ENCODE measurements at places on chromosomes 5 and 9.

DNA sequence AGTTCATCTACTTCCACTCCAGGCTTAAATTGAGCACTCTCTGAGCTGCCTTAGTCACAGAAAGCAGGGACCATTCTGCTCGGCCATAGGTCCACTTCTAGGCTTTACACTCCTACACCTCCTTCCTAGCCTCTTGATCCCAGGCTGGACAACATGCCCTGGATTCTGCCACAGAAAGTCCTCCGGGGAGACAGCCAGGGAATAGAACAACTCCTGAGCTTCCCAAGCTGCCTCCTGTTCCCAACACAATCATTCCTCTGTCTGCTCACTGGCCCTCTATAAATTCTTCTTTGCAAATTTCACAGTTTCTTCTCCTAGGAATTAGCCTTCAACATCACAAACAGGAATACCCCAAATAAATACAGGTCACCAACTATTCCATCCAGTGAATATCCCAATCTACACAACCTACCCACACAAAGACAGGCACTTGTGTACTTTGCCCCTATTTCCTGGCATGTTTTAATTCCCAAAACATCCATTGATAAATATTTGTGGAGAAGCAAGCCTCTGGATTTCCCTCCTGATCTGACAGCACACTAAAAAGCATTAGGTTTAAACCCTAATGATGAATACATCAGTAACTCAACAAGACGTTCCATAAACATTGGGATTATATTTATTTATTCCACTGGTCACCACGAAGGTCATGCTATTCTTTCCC lies 125.5 kb downstream of the ENC1 start:
- no peak for DNase-seq

GRCh38 chr9:108967916-108968315 lies 33.7 kb downstream of the ABITRAM start:
- DNase-seq, result no peak

GRCh38 chr5:160843240-160843639 lies 8.8 kb downstream of the ATP10B start:
- no peak for DNase-seq

GRCh38 chr5:54148067-54148845 lies 162.1 kb downstream of the ARL15 start:
- no peak for DNase-seq

DNA sequence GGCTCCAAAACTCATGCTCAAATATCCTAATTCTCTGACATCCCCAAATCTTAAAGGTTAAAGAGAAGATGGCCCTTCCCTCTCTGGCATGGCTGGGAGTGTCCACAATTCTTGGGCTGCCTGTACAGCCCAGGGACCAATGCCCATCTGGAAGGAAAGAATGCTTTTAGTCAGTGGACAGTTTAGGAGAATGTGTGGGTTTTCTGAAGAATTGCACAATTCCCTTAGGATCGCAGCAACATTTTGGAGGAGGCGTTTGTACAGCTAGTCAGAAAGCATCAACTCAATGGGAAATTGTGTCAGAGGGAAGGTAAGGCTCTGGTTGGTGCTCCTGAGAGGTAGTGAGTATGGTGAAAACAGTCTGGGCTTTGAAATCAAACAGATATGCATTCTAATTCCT lies 15.0 kb downstream of the FAM193B start:
- DNase-seq, result no peak

All from urothelium cell line (cell line).